ENCODE measurements at places on chromosomes 6 and 20.

DNA sequence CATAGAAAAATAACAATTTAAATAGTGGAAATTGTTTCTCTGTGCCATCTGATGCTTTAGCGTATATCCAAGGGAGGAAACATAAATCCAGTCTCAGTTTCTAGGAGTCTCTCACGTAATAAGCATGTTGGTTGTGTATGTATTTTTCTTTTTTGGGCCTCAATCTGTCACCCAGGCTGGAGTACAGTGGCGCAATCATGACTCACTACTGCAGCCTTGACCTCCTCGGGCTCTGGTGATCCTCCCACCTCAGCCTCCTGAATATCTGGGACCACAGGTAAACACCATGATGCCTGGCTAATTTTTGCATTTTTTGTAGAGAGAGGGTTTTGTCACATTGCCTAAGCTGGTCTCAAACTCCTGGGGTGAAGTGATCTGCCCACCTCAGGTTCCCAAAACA, 78.6 kb upstream of the PLN start:
- DNase-seq = peak; percentile 84

GRCh38 chr6:150687508-150687907, 87.8 kb downstream of the PLEKHG1 start:
- DNase-seq = no peak

- peak; percentile 82 for DNase-seq
Measured at GRCh38 chr6:106747139-106747538, 117.8 kb downstream of the QRSL1 start.

DNA sequence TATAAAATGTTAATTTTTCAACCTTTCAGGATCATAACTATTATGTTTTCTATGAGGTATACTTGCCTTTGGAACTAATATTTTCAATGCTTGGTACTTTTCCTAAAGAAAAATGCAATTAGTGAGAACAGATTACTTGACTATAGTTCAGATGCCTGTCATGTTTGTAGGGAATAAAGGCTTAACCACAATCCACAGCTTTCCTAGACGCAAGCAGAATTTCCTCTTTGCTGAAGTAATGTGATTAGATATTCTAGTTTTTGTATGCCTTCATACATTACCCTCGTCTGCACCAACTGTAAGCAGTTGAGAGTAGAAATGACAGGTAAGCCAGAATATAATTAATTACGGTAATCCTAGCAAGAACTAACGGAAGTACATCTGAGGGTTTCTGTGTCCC, 581.4 kb upstream of the MMS22L start:
- no peak for DNase-seq

DNA sequence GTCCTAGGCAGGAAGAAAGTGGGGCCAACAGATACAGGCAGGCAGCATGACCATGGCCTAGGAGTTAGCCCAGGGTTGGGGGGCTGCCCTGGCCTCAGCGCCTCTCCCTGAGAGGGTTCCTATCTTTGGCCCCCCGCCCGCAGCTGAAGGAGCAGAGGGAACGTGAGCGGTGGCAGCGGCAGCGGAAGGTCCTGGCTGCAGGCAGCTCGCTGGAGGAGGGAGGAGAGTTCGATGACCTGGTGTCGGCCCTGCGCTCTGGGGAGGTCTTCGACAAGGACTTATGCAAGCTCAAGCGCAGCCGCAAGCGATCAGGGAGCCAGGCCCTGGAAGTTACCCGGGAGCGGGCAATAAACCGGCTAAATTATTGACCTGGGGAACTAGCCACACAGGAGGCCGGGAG, 32.6 kb downstream of the MOCS1 start:
- no peak for DNase-seq

- DNase-seq = peak; percentile 80
Measured at GRCh38 chr20:7362601-7363000, 577.7 kb downstream of the HAO1 start.

GRCh38 chr6:18820725-18821124, 433.6 kb downstream of the RNF144B start:
- no peak for DNase-seq

GRCh38 chr20:3545401-3545925, 74.6 kb downstream of the ATRN start:
- DNase-seq = no peak

- DNase-seq = peak; percentile 6
Measured at GRCh38 chr20:12171923-12172524, 254.3 kb downstream of the BTBD3 start.

- no peak for DNase-seq
Measured at GRCh38 chr20:24359321-24360027, 110.0 kb upstream of the SYNDIG1 start.

All from DMS53 (cell line).